ENCODE measurements at places on chromosomes 1 and 21.

DNA sequence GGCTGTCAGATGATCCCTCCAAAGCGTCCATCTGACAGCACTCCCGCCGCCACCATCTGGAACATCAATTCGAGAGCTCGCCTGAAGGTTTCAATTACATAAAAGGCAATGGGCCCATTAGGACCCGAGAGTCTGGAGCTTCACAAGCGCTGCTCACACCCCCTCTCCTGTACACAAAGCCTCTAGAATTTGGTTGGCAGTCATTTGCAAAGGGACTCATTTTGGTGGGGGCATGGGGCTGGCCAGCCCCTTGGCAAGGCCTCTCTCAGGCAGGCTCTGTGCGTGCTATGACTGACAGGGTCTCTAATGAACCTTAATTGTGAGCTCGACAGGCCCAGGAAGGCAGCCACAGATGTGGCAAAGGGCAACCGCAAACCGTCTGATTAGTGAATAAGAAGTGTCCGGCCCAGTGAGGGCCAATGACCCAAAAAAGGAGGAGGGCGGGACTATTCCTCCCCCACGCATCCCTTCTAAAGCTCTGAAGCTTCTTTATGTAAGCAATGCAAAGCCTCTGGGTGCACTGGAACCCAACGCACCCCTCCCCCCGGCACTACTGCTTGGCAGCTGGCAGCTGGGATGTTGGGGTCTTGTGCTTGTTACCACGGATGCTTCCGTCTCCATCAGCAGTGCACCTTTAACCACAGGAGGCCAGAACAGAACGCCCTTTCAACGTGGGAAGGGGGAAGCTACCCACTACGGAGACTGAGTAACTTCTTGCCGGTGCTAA lies 79.4 kb downstream of the CAPZB start:
- DNase-seq, result no peak

GRCh38 chr1:37513795-37514349 lies 694 bp downstream of the MEAF6 start:
- peak; percentile 48 for DNase-seq

DNA sequence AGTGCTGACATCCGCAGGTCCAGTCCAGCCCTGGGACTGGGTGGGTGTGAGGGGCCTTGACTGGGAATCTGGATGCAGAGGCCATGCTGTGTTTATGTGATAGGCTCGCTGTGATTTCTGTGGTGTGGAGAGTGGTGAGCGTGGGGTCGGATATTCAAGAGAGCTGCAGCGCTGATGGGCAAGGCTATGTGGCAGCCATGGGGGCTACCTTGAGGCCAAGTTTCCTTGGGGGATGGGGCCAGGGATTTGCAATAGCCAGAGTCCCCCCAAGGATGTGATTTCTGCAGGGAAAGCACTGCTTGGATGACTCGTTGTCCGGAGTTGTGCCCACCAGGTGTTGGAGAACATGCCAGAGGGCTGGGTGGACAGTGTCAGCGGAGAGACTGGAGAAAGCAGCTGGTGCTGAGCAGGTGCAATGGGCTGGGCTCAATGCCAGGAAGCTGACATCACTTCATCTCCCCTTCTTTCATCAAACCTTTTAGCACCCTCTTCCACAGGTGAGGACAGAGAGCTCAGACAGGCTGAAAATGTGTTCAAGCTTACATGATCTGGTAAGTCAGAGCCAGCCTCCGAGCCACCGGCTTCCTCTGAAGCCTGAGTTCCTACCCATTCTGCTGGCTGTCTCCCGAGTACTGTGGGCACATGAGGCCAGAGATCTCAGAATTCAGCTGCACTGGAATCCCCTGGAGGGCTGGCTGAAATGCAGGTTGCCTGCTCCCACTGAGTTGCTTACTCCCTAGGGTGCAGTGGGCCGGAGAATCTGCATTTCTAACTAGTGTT lies 132.9 kb downstream of the RHOU start:
- DNase-seq, result no peak

DNA sequence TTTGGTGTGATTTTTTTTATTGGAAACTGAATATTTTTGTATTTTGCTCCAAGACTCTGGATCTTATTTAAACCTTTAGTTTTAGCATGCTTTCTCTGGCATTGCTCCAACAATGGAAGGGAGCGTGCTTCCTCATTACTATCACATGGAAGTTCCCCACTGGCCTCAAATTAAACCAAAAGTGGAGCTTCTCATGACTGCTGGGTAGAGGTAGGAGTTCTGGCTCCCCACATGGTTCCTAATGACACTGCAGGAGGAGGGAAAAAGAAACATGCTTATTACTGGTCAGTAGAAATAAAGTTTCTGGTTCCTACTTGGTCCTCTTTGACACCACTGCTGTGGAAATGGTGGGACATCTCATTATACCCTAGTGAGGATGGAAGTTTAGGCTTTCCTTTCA lies 310.5 kb downstream of the PTGER3 start:
- no peak for DNase-seq

- DNase-seq, result no peak
Measured at GRCh38 chr1:99548943-99549605, 96.8 kb upstream of the PALMD start.

All from stimulated activated CD4-positive, alpha-beta T cell treated with anti-CD3 and anti-CD28 coated beads, Interleukin-2, amount 100 ng/mL, for 48 hours (primary cell).